NCI-H1417 treated with DMSO at 0.1 percent for 48 hours (cell line): ENCODE measurements at places on chromosomes 4 and X.

- DNase-seq = no peak
Measured at GRCh38 chrX:131317326-131317725, 28.2 kb upstream of the IGSF1 start.

GRCh38 chr4:18180892-18181291 is 159.3 kb upstream of the LCORL start:
- no peak for DNase-seq

DNA sequence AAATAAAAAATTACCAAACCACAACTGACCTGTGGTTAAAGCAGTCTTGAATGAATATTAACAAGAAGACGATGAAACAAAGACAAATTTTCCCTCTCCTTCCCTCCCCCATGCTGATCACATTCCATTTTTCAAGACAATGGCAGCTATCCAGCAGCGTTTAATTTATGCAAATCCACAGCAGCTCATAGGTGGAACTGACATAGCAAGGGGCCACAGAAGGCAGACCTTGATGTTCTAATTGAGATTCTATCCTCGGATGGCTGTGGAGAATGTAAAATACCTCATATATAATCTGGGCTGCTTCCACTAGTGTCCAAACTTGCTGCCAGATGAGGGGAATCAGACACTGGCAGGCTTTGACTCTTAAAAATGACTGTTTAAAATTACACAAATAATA is 211.5 kb downstream of the CHRDL1 start:
- DNase-seq = no peak

GRCh38 chr4:3268395-3269104 is 19.6 kb downstream of the MSANTD1 start:
- no peak for DNase-seq

DNA sequence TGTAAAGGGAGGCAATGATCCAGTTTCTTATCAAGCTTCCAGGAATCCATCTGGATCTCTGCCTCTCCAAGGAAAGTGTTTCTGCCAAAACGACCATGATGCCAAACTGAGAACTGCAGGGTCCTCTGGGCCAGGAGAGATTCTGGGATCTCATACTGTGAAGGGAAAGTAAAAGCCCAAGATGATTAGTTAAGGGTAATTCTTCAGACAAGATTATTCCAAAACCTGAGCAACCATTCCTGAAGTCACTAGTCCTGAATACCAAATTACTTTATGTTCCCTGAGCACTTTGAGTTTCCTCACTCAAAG is 42.0 kb downstream of the SRPX2 start:
- DNase-seq = no peak

- no peak for DNase-seq
Measured at GRCh38 chr4:74793757-74794381, 454 bp downstream of the BTC start.

GRCh38 chr4:98374643-98375042 is 113.5 kb downstream of the RAP1GDS1 start:
- no peak for DNase-seq

DNA sequence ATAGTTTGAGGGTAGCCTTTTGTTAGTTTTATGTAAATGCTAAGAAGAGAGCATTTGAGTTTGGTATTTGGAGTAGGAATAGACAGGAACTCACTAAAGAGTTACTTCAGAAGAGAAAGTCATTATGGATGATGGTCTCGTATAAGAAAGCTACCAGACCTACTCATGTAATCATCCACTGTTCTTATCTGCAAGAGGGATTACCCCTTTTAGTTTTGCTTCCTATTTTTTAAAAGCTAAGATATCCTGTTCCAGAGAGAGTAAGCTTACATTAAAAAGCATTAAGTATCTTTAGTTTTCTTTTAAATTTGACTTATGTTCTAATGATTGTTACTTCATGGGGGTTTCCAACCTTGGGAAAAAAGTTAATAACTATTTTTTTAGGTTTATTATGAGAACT is 12.5 kb upstream of the ART3 start:
- DNase-seq = no peak

DNA sequence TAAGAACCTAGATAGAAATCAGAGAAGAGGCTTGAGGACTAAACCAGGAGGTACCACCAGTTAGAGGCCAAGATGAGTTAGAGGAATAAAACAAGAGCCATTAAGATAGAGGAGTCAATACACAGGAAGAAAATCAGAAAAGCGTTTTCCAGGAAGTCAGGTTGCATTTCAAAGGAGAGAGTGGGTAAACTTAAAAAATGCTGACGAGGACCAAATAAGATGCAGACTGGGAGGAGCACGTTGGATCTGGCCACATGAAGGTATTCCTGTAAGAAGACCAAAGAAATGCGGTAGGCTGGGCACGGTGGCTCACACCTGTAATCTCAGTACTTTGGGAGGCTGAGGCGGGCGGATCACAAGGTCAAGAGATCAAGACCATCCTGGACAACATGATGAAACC is 533.1 kb upstream of the TENM3 start:
- no peak for DNase-seq

DNA sequence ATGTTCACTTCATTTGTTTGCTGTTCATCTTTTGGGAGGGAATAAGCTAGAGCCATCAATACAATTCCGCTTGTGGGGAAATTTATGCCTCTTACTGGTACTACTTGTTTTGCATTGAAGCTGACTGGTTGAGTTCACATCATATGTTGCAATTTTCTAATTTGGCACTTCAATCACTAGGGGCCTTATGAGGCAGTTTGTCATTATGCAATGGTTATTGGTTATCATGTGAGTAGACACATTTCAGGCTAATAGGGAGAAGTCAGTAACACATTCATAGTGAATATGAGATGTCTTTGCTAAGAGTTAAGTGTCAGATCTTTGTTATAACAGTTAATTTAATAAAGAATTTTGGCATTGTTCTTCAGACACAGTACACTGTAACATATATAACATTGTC is 5.0 kb downstream of the RPL36A start:
- no peak for DNase-seq

DNA sequence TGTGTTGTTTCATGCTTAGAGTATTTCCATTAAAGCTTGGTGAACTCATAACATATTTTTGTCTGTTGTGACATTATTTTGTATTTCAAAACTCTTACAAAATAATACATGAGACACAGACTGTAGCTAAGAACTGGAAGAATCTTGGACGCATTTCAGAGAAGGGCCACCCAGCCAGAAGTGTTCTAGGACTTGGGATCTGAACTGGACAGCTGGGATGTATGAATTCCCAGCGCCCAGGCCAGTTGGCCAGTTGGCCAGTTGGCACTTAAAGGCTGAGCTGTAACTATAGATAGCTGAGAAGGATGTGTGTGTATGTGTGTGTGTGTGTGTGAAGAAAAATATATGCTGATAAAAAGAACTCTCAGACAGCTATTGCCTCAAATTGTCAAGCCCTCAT is 193.4 kb upstream of the GPR101 start:
- DNase-seq = no peak

DNA sequence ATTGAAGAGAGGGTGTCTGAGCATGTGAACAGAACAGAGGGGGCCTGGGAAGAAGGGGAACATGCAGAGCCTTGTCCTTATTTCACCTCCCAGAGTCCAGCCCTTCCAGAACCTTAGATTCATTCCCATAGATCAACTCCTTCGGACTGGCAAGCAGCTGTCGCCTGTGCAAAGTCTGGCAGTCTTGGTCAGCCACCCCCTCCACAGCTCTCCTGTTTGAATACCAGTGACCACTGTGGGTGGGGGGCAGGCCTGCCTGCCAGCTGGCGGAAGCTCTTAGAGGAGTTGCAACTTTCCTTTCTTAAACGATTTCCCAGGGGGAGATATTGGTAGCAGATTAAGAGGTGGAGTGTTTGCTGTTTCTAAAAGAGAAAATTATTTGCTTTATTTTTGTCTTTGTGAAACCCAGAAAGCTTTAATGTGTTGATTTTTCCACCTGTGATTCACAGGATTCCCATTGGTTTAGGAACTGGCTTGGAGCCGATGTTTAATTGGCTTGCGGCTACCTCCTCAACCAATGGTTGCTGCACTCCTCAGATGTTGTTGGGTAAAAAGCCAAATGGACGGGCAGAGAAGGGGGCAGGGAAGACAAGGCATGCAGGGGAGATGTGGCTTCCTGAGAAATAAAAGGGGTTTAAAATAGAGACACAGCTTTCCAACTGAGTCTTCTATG is 62.2 kb upstream of the PRPS1 start:
- no peak for DNase-seq

GRCh38 chr4:113383111-113383785 is 333.8 kb downstream of the ANK2 start:
- DNase-seq = no peak

- DNase-seq = no peak
Measured at GRCh38 chrX:15815779-15816437, 25.6 kb downstream of the ZRSR2 start.

GRCh38 chrX:16946361-16946964 is at the start of gene REPS2:
REPS2 (plus strand) TSS chrX:16946658; CDS start chrX:16946862, 204 bp downstream.
- DNase-seq = peak; percentile 62

DNA sequence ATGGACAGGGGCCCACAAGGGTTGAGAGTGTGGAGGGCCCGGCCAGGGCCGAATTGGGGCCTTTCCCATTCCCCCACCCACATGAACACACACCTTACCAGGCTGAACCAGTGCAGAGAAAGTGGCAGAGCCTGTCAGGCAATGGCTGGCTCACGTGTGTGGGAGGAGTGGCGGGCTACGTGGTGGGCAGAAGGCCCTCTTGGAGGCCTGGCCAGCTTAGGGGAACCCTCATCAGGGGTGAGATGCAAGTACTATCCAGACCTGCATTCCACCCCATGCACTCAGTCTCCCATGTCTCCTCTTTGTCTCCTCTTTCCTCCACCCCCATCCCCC is 965 bp downstream of the TCEAL4 start:
- DNase-seq = no peak

GRCh38 chrX:36480441-36480990 is 527.6 kb upstream of the FAM47C start:
- no peak for DNase-seq

GRCh38 chr4:83646538-83647239 is 110.8 kb downstream of the GPAT3 start:
- no peak for DNase-seq

- no peak for DNase-seq
Measured at GRCh38 chr4:89551191-89551590, 243.6 kb upstream of the GPRIN3 start.

DNA sequence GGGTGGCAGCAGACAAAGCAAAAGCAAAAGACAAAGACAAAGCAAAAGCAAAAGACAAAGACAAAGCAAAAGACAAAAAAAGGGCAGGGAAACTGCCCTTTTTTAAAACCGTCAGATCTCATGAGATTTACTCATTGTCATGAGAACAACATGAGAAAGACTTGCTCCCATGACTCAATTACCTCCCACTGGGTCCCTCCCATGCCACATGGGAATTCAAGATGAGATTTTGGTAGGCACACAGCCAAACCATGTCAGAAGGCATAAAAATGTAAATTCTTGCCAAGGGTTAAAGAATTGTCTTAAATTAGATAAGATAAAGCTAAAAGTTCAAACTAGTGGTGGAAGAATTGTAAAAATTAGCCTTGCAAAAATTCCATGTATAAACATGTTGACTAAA is 419.7 kb downstream of the TRAM1L1 start:
- DNase-seq = no peak

DNA sequence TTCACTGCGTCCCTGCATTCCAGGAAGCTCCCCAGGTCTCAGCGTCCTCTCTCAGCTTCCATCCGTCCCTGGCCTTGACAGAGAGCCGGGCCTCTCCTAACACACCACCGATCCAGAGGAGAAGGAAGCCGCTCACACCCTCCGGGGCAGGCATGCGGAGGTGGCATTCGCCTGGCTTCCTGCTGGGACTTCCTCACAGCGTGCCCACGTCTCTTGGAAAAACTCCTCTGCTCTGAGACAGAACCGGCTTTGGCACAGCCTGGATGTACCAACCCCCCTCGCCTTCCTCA is 3.2 kb downstream of the CTAG2 start:
- no peak for DNase-seq

- peak; percentile 31 for DNase-seq
Measured at GRCh38 chr4:70559211-70559830, 32.7 kb upstream of the AMBN start.

DNA sequence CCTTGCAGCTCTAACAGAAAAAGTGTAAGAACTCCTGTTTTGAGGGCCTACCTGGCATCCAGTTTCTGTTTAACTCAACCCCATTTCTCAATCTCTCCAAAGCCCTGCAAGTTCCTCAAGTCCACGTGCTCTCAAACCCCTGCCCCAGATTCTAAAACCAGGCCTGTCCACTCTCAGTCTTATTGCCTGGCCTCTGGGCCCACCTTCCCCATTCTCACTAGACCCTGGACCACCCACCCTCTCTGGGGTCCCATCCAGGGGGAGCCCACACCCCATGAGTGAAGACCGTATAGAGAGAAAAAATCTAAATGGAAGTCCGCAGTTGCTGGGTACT is 58.3 kb downstream of the TLR10 start:
- no peak for DNase-seq

- no peak for DNase-seq
Measured at GRCh38 chrX:39730662-39731329, 367.0 kb downstream of the BCOR start.

DNA sequence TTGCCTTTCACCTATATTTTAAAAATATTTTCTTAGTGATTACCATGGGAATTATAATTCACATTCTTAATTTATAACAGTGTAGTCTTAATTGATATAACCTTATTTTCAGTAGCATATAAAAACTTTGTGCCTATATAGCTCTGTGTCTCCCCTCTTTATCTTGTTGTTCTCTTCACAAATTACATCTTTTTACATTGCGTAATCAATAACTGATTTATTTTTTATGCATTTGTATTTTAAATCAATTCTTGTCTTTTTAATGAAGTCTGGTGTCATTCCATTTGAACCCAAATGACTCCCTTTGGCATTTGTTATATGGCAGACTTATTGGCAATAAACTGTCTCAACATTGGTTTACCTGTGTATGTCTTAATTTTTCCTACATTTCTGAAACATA is 137.0 kb downstream of the SH3BGRL start:
- no peak for DNase-seq

DNA sequence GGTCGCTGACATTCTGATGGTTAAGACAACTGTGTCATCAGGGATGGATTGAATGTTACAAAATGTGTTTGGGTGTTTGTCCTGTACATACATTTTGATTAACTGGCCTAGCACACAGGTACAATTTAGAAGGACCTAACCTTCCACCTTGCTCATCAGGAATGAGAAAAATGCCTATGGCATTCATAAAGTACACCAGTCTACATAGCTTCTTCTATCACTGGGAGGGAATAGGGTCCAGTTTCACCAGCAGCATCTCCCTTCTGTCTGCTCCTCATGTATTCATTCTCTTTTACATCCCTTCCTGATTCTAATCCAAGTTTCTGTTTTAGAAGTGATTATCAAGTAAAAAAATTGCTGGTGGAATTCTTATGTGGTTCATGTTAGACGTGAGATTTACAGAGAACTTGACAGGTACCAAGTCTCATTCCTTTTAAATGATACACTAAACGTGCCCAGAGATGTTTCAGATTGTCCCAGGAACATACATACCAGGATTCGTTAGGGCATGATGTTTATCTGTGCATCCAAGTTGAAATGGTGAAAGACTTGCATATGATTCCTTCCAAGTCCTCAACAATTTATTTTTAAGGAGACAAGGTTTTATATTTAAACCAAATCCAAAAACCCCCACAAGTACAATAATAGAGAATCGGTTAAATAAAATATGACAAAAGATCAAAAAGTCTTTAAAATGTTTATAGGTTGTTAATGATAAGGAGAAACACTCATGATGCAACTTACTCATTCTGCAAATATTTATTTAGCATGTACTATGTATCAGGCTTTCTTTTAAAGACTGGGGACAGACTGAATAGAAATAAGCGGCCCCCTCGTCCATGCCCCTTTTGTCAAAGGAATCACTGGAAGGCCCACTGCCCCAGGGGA is 359.1 kb downstream of the ZNF674 start:
- DNase-seq = no peak

GRCh38 chr4:103171006-103171405 is 27.1 kb downstream of the CENPE start:
- DNase-seq = no peak
